ENCODE measurements at places on chromosomes 1 and 21.

DNA sequence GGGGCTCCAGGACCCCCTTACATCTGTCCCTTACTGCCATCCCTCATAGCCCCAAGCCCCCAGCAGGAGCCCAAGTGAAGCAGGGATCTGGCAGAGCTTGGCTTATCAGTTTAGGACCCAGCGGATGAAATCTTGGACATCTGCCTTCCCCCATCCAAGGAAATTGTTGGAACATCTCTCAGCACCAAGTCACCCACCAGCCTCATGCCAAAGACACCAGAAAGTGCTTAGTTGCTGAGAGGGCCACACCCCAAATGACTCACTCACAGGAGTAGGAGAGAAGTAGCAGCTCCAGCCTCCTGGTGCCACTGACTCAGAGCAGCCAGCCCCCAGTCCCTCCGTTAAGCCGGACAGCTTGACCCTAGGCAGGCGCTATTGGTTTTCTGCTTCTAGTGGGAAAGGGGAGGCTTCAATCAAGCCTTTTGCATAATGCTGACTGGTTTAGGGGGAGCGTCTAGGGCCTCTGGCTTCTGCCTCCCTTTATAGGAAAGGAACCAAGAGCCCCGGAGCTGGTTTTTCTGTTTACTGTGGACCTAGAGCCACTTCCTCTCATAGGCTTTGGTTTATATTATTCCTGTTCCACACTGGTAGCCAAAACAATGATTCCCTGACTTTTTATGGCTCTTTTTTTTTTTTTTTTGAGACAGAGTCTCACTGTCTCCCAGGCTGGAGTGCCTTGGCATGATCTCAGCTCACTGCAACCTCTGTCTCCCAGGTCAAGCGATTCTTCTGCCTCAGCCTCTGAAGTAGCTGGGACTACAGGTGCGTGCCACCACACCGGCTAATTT is 114.2 kb upstream of the IPO9 start:
- DNase-seq, result peak; percentile 96

DNA sequence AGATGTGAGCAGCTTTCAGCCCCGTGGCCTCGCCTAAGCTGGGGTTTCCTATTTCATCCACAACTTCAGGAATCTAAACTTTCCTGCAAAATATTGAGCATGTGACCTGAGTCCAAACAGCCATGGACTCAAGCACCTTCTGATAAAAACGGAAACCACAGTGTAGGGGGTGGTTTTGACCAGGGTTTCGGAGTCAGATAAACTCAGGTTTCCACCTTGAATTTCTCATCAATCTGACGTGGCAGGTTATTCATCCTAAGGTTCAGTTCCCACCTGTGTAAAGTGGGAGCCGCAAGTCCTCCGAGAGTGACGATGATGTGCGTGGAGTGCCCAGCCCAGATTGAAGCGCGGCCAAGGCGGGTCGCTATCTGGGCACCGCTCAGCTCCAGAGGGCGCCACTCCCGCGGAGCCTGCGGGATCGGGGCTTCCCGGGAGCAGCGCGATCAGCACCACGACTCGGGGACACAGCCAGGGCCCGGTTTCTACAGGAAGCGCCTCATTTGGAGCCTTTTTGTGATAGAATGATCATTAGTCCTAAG is 871 bp upstream of the ETS2 start:
- DNase-seq, result no peak

GRCh38 chr1:1427820-1428148 is 6.7 kb upstream of the ANKRD65 start:
- DNase-seq, result no peak

- DNase-seq, result no peak
These were observed 32.1 kb downstream of the SH3BGR start for GRCh38 chr21:39483917-39484316.

DNA sequence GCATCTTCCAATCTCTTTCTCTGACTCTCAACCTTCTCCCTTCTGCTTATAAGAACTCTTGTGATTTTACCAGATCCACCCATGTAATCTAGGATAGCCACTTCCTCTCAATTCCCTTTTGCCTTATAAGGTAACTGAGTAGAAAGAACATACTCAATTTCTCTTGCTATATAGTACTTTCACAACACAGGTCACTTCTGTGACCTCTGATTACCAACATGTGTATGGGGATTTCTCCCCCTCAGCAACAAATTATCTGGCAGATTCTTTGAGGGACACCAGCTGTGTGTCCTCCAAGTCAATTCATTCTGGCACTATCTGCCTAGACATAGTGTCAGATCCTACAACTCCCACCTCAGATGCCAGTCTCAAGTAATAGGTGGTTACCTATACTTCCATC is 62.5 kb downstream of the IL23R start:
- no peak for DNase-seq

DNA sequence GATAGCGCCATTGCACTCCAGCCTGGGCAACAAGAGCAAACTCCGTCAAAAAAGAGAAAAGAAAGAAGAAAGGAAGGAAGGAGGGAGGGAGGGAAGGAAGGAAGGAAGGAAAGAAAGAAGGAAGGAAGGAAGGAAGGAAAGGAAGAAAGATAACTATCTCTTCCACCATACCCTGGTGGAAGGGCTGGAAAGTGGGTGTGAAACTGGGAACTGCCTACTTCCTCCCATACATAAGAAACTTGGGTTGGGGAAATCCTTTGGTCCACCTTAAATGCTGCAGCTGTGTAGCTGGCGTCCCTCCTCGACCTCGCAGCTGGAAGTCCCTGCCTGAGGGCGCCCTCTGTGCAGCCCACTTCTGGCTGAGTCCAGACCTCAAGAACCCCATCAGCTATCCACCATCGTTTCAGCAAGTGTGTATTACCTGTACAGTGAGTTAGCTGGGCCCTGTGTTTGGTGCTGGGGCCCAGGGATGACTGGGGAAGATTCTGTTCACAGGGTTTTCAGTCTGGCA is 4.6 kb upstream of the FAM167B start:
- DNase-seq, result no peak

DNA sequence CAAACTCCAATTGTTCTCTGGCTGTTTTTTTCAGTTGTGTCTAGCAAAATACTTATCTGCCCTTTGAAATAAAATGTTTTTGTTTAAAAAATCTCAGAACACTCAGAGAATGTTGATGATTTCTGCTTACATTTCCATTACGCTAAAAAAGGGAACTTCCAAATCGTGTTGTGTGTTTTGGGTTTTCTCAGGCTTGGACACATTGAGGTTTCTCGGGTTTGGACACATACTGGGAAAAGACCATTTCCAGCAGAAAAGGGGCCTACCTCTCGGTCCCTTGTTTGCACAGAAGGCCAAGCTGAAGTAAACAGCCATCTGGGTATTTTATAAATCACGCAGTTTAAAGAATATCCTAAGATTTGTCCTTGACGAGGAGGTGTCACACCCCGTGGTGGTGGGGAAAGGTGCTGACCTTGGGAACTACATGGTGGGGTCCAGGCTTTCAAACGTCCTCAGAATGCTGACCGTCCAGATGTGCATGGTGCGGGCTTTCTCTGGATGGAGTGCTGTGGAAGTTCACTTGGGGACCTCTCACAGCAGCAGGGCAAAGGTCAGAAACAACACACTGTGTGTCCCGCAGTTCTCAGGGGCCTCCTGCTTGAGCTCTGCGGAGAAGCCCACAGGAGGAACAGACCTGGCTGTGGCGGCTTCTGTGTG is 67.8 kb downstream of the SLC37A1 start:
- DNase-seq, result no peak

DNA sequence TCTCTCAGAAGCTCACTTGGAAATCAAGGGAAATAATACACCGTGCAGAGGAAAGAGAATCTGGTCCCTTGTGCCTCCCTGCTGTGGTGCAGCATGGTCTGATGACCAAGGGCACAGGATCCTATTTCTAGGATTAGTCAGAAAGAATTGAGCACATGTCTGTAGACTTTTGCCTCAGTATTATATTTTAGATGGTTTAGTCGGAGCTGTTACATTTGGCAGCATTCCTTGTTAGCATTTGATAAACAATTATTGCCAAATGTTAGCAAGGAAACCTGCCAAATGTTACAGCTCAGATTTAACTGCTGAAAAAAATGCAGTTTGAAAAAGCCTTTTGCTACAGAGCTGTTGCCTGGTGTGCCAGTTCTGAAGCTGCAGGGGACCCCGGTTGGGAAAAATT is 183.5 kb upstream of the DPYD start:
- DNase-seq, result no peak

DNA sequence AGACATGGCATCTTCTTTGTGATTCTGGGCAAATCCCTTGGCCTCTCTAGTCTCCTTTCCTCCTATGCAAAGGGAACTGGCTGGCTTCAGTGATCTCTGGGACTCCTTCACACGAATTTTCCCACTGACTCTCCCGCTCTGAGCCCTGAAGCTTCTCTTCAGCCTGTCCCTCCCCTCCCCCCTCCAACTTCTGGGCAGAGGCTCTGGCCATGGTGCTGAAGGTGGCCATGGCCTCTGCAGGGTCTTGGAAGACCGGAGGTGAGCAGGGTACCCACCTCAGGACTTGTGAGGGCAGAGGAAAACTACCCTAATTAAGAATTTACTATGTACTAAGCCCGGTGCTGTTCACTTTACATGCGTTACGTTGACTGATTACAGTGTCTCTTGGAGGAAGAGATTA is 29.4 kb upstream of the POU3F1 start:
- no peak for DNase-seq

DNA sequence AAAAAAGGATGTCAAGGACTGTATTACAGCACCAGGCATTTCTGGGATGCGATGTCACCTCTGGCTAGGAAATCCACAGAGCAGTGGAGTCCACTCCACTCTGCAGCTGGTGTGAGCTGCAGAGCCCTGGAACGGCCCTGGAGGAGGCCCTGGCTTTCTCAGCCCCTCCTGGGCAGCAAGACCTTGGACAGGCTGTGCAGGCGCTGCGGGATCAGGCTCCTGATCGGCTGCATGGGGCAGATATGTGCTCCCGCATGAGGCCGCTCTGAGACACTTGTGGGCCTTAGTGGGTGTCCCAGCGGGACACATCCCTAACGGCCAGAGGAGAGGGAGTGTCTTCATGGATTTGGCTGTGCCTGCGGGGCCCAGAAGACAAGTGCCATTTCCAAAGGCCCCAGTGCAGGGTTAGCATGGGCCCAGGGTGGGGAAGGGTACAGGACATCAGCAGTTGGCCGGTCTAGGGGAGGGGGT is 6.2 kb downstream of the DNMT3L start:
- DNase-seq, result no peak

GRCh38 chr1:35568975-35569395 is 4.1 kb upstream of the TFAP2E start:
- DNase-seq, result peak; percentile 66

DNA sequence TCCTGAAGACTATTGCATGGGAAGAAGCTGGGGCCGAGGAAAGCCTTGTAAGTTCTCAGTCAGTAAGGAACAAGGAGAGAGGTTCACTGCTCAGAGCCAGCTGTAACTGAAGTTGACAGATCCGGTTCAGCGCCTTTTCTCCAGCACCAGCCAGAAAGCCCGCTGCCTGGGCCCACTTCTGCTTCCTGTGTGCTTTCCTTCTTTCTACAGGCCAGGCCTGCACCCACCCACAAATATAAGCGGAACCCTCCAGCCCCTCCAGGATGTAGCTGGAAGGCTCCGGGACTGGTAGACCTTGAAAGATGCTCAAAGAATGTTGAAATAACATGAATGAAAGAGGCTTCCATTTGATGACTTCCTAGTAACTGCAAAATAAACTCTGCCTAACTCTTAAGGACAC is 38.8 kb downstream of the PARP1 start:
- no peak for DNase-seq

GRCh38 chr1:8367571-8368194 is 49.8 kb downstream of the SLC45A1 start:
- no peak for DNase-seq

DNA sequence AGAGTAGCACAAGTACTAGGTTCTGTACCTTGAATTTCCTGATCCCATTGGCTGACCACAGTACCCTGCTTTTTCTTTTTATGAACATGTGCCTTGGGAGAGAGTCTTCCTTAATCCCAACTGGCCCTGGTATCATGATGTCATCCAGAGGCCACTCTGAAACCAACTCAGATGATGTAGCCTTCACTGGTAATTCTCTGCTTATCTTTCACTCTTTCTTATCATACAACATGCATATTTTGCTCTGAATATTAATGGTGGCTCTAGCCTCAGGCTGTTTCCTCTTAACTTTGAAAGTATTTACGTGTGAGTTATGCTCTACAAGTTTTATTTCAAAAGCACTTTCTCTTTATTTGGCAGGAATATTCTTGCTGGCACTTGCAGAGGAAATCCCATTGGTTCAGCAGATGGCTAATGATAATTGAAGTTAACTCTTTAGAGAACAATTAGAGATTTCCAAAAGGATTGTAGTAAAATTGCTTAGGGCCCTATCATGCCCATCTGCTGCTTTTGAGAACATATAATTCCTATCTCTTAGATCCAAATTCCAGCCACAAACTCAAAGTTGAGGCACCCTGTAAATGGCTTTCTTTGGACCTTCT is 86.1 kb downstream of the PTGER3 start:
- no peak for DNase-seq

- no peak for DNase-seq
These were observed 22.1 kb downstream of the INSL5 start for GRCh38 chr1:66778969-66779368.

- DNase-seq, result no peak
These were observed 28.6 kb upstream of the DISC1 start for GRCh38 chr1:231597971-231598370.

DNA sequence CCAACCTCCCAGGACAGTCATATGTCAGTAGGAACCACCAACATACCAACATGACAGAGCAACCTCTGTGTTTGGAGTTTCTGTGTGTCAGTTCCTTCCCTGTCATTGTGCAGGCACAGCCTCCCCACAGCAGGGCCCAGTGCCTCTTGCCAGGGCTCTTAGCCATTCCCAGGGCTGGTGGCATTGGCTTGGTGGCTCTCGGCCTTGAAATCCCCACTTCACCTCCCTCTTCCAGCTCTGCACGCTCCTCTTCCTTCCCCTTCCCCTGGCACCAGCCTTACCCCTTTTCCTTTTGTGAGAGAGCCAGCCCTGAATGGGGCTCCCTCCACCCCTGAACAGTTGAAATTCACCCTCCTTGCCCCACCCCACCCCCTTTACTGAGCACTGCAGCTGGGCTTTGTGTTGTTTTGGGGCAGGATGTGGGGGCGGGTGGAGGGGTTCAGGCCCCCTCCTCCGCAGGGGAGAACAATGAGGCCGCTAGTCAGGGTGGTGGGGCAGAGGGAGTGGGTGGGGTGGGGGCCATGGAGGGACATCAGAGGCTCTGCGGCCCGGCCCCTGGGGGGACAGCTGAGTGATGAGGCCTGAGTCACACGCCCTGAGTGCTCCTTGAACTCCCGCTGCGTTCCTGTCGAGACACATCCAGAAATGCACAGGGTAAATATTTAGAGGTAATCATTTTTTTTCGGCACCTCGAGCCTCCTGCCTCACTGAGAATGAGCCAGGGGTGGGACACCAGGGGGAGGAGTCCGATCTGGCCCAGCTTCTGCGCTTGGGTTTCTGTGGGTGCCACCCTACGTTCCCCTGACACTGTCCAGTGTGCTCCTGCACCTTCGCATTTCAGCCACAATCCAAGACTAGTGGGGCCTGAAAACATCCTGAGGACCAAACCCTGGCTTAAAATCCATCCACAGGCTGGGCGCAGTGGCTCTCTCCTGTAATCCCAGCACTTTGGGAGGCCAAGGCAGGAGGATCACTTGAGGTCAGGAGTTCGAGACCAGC is 28.6 kb downstream of the LGR6 start:
- no peak for DNase-seq
